Heart left ventricle (tissue), 16 donors: ENCODE measurements at places on chromosomes 1 and 21. TPM values are rescaled to one million over a fixed set of nuclear protein-coding genes. Genes with fewer than 3 reads are reported as not detected.

- H3K36me3 ChIP-seq, result no peaks in the 10 kb centered on the region
- peak overlapping the region; percentile 19 for H3K27ac ChIP-seq
- H3K4me3 ChIP-seq, result no peak overlapping the region
- DNase-seq, result no peak
Observed at GRCh38 chr1:86491171-86491950, 22.6 kb downstream of the CLCA1 start.

DNA sequence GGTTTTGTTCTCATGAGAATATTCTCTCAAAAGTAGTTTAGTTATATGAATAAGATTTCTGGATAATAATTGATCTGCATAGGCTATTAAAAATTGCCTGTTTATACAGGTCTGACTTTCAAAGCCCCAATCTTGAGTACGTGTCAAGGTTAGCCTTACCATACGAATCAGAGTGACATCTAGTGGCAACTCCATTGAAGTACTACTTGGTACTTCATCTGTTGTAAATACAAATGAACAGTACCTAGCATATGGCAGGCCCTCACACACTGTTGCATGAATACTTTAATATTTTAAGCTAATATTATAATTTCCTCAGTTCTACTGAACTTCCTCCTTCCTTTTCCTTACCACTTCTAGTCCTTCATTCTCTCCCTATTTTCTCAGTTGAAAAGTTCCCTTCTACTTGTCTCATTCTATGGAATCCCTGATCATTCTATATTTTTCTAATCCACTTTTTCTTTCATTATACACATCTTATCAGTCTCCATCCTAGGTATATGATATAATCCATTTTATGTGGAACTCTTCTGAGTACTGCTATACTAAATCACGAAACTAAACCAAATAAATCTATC lies 101.2 kb downstream of the AKT3 start:
- no peak for DNase-seq
- no peaks in the 10 kb centered on the region for H3K36me3 ChIP-seq
- no peak overlapping the region for H3K27ac ChIP-seq
- no peaks in the 10 kb centered on the region for H3K4me1 ChIP-seq

- H3K4me1 ChIP-seq, result peaks cover 28% of the 10 kb centered on the region
- H3K27me3 ChIP-seq, result no peaks in the 10 kb centered on the region
- peaks cover 34% of the 10 kb centered on the region for H3K36me3 ChIP-seq
- H3K4me3 ChIP-seq, result no peak overlapping the region
Observed at GRCh38 chr21:39388811-39389155, 39.9 kb upstream of the HMGN1 start.

Gene ZNF593OS
- polyA plus RNA-seq, result not detected

DNA sequence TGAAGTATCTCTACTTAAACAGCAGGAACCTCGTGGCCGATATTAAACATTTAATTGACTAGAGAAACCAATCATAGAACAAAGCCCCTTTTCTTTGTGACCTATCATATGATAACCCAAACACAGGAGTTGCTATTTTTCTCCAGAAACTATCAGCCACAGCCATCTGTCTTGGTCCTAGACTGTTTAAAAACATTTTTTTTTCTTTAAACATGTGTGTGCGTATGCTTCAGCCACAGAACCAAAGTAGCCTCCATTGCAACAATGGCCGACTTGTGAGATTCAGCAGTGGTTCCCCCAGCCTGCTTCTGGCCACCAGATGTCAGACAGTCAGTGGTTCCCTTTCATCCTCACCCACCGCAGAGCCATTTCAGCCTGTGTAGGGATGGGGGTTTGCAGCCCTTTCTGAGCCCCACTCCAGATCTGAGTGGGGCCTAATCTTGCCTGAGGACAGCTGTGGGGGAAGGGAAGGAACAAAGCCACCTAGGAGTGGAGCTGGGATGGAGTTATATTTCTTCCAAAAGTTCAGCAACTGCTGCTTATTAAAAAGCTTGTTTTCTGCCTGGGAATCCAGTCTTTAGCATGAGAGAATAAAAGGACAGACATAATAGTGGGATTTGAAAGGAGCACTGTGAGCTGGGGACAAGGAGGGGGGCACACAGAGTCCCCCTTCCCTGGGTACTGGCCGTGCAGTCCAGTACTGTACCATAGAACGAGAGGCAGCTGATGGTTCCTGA lies 11.7 kb upstream of the IGSF3 start:
- H3K4me1 ChIP-seq, result no peaks in the 10 kb centered on the region
- no peak overlapping the region for H3K4me3 ChIP-seq
- no peak overlapping the region for H3K27ac ChIP-seq
- H3K36me3 ChIP-seq, result no peaks in the 10 kb centered on the region

GRCh38 chr1:40425198-40425597 lies 25.1 kb upstream of the ZFP69B start:
- no peaks in the 10 kb centered on the region for H3K27me3 ChIP-seq
- H3K4me3 ChIP-seq, result no peak overlapping the region
- no peak for DNase-seq
- no peak overlapping the region for H3K27ac ChIP-seq

- H3K27ac ChIP-seq, result no peak overlapping the region
- no peak overlapping the region for H3K4me3 ChIP-seq
- no peaks in the 10 kb centered on the region for H3K27me3 ChIP-seq
Observed at GRCh38 chr1:175824079-175824478, 80.7 kb upstream of the TNR start.

Gene ACKR1
- 12.1 TPM for polyA plus RNA-seq

GRCh38 chr1:18612073-18612472 lies 18.6 kb upstream of the PAX7 start:
- no peaks in the 10 kb centered on the region for H3K36me3 ChIP-seq
- peaks cover 30% of the 10 kb centered on the region for H3K27me3 ChIP-seq
- DNase-seq, result no peak

DNA sequence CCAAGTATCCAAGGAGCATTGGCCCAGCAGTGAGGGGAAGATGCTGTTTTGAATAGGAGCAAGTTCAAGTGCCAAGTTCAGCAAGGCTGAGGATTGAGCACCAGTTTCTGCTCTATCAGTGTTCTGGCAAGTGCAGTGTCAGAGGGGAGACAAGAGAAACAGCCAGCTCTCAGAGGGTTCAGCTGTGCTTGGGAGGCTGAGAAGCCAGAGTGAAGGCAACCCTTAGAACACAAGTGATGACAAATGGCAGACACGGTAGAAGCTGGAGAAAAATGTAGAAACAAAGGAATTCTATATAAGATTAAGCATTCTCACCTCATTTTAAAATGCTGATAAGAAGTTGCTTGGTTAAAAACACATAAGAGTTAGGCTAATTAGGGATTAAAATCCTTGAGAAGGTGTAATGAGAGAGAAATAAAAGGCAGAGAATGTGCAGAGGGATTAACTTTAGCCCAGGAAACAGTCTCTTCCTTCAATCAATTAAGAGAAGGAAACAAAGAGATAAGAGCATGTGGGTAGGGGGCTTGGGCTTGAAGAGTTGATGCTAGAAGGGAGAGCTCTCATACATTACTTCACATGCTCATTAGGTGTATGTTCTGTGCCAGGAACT lies 475.4 kb downstream of the AJAP1 start:
- no peaks in the 10 kb centered on the region for H3K4me1 ChIP-seq
- peaks cover 3% of the 10 kb centered on the region for H3K27me3 ChIP-seq
- no peaks in the 10 kb centered on the region for H3K36me3 ChIP-seq
- DNase-seq, result no peak
- no peak overlapping the region for H3K27ac ChIP-seq

DNA sequence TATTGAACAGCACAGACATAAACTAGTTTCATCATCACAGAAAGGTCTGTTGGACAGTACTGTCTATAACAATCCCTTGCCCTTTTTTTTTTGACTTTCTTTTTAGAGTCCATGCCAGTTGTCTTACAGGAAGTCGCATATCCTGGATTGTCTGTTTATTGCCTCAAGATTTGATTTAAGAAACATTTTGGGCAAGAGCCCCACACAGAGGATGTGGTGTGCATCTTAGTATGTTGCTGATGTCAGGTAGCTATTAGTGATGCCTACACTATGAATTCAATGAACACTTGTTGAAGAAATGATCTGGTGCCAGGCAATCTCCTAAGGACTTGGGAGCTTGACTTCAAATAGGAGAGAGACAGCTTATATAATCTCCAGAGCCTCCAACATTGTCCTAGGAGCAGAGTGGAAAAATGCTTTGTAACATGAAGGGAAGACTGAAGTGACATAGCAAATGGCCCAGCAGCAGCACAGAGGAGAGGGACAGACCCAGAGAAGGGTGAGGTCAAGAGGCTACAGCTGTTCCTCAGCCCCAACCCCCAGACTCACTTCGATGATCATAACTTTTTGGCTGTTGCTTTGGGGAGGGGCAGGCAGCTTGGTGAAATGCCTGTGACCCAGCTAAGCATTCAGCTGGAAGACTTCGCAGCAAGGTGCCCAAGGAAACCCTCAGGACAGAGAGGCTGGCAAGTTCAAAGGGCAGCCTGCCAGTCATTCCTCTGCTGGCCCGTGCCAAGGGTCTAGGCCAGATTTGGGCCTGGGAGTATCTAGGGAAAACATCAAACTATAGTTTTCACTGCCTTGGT lies 7.5 kb upstream of the RAB29 start:
- no peak overlapping the region for H3K4me3 ChIP-seq
- no peaks in the 10 kb centered on the region for H3K27me3 ChIP-seq
- H3K4me1 ChIP-seq, result peaks cover 25% of the 10 kb centered on the region
- H3K36me3 ChIP-seq, result no peaks in the 10 kb centered on the region

- H3K4me3 ChIP-seq, result no peak overlapping the region
- H3K36me3 ChIP-seq, result peaks cover 86% of the 10 kb centered on the region
- H3K4me1 ChIP-seq, result peaks cover 16% of the 10 kb centered on the region
- H3K27ac ChIP-seq, result peak overlapping the region; percentile 92
Observed at GRCh38 chr1:236888126-236888525, 93.0 kb downstream of the MTR start.

GRCh38 chr1:24957016-24957807 lies 27.1 kb upstream of the RUNX3 start:
- H3K4me3 ChIP-seq, result no peak overlapping the region
- no peak for DNase-seq
- no peak overlapping the region for H3K27ac ChIP-seq
- H3K4me1 ChIP-seq, result no peaks in the 10 kb centered on the region

DNA sequence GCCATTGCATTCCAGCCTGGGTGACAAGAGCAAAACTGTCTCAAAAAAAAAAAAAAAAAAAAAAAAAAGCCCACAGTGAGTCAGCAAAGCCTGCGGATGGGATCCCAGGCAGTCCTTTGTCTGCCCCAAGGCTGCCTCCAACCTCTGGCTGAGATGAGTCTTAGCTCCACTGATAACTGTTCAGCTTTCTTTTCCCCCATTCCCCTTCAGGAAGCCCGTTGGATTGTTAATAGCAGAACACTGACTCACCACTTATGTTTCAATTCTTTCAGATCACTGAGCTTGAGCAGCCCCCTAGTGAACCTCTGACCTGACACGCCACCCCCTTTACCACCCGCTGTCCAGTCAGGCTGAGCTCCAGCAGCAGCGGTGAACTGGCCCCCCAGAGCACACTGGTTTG lies 57.5 kb downstream of the ERG start:
- no peaks in the 10 kb centered on the region for H3K36me3 ChIP-seq
- no peaks in the 10 kb centered on the region for H3K27me3 ChIP-seq
- H3K4me1 ChIP-seq, result peaks cover 3% of the 10 kb centered on the region
- DNase-seq, result no peak
- no peak overlapping the region for H3K27ac ChIP-seq
- H3K4me3 ChIP-seq, result no peak overlapping the region

Gene PDC
- not detected for polyA plus RNA-seq

DNA sequence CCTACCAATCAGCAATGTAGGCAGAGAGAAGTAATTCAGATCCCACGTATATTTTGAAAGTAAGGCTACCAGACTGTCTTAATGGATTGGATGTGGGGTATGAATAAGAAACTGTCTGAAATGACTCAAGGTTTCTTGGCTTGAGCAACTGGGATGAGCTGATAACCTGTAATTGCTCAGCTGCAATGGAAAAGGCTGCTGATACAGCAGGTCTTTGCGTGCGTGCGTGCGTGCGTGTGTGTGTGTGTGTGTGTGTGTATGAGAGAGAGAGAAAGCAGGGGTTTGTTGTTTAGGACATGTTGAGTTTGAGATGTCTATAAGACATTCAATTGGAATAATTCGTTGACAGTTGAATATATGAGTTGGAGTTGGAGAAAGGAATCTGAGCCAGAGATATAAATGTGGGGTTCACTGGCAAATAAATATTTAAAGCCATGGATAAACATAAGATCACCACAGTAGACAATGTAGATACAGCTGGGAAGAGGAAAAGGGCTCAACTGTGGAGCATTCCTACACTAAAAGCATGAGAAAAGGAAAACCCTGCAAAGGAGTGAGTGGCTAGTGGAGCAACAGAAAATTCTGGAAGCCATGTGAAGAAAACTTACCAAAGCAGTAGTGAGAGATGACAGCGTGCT lies 72.9 kb downstream of the UCHL5 start:
- H3K27ac ChIP-seq, result no peak overlapping the region
- no peaks in the 10 kb centered on the region for H3K36me3 ChIP-seq
- no peaks in the 10 kb centered on the region for H3K4me1 ChIP-seq
- no peak for DNase-seq

DNA sequence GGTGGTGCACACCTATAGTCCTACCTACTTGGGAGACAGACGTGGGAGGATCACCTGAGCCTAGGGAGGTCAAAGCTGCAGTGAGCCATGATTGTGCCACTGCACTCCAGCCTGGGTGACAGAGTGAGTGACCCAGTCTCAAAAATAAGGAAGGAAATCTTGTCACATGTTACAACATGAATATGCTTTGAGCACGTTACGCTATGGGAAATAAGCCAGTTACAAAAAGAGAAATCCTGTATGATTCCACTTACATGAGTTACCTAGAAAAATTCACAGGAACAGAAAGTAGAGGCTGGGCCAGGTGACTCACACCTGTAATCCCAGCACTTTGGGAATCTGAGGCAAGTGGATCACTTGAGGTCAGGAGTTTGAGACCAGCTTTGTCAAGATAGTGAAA lies 6.7 kb upstream of the PADI6 start:
- DNase-seq, result no peak
- no peak overlapping the region for H3K27ac ChIP-seq
- H3K4me3 ChIP-seq, result no peak overlapping the region
- peaks cover 8% of the 10 kb centered on the region for H3K27me3 ChIP-seq
- no peaks in the 10 kb centered on the region for H3K4me1 ChIP-seq
- H3K36me3 ChIP-seq, result no peaks in the 10 kb centered on the region

GRCh38 chr1:4657960-4658541 lies 3.6 kb downstream of the AJAP1 start:
- no peak overlapping the region for H3K27ac ChIP-seq
- no peak overlapping the region for H3K4me3 ChIP-seq
- H3K4me1 ChIP-seq, result no peaks in the 10 kb centered on the region
- no peaks in the 10 kb centered on the region for H3K36me3 ChIP-seq
- DNase-seq, result no peak
- peaks cover 57% of the 10 kb centered on the region for H3K27me3 ChIP-seq

GRCh38 chr1:27161594-27161993 lies 6.7 kb upstream of the SLC9A1 start:
- H3K27ac ChIP-seq, result no peak overlapping the region
- no peaks in the 10 kb centered on the region for H3K27me3 ChIP-seq
- no peak for DNase-seq

GRCh38 chr1:226698659-226699058 lies 40.4 kb downstream of the ITPKB start:
- H3K36me3 ChIP-seq, result peaks cover 14% of the 10 kb centered on the region
- DNase-seq, result no peak
- no peak overlapping the region for H3K4me3 ChIP-seq
- H3K4me1 ChIP-seq, result peaks cover 71% of the 10 kb centered on the region
